ENCODE measurements at places on chromosomes 6 and 20.
A peak's percentile ranks its signal among the peaks of the same experiment; 100 is the strongest.

GRCh38 chr6:118869894-118870589 lies 23.9 kb upstream of the ASF1A start:
- DNase-seq: no peak

DNA sequence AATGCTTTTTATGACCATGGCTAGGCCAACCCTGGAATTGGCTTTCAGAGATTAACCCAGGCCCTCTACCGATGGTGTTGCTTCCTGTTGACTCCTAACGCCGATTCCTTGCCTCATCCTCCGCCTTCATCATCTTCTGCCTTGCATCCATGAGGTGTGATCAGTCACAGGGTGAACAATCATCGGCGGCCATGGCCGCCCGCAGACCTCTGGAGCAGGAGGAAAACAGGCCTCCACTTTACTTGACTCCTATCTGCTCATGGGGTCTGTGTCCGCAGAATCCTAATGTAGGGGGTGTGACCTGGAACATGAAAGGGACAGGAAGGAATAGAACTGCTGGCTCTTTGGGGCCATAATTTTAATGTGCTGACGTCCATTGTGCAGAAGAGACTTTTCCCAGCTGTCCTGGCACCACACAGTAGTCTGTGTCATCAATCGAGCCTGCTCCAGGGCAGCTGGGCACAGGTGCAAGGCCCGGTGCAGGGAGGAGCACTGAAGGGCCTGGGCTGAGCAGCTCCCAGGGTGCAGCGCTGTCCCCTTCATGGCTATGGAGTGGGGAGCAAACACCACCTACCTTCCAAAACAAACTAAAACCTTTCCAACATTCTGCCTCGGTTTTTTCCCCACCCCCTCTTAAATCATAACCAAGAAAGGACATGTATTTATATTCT lies 8.0 kb downstream of the SLC22A3 start:
- DNase-seq: no peak

DNA sequence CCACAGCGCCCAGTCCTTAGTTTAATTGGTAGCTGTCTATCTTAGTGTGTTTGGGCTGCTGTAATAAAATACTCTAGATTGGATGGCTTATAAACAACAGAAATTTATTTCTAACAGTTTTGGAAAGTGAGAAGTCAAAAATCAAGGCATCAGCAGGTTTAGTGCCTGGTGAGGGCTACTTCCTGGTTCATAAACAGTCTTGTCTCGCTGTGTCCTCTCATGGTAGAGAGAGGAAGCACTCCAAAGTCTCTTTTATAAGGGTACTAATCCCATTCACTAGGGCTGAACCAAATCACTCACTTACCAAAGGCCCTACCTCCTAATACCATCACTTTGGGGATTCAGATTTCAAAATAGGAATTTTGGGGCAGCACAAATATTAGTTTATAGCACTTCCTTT lies 336.9 kb upstream of the RSPO3 start:
- DNase-seq: no peak

GRCh38 chr6:151034825-151035781 lies 169.6 kb downstream of the MTHFD1L start:
- DNase-seq: no peak

GRCh38 chr20:40251284-40251932 lies 437.6 kb downstream of the MAFB start:
- peak; percentile 69 for DNase-seq

DNA sequence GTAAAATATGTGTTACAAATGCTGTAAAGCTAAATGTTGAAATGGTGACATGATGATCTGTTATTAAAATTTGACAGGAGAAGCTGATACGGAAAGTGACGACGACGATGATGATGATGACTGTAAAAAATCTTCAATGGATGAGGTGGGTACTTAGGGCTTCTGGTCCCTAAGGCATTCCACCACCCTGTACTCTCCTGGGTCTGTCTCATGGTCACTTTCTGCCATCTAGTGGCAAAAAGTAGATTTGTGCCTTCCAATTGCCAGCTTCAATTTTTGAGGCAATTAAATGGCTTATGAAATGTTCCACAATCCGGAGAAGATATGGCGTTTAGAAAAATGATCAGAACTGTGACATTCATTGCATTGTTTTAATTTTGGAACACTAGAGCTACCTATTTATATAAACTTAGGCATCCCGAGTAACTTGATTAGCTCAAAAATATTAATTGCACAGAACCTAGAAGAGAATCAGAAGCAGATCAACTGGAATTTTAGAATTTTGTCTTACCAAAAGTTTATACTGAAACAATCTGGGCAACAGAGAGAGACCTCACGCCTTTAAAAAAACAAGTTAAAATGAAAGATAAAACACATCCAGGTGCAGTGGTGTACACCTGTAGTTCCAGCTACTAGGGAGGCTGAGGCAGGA lies 346.5 kb upstream of the PLCB4 start:
- DNase-seq: peak; percentile 64

- DNase-seq: peak; percentile 78
Observed at GRCh38 chr6:29632789-29633533, at the start of gene GABBR1. Gene GABBR1, minus strand, starts transcription at chr6:29633183. Its CDS starts 798 bp downstream, at chr6:29632385.

- no peak for DNase-seq
Observed at GRCh38 chr20:3759316-3759823, 8.2 kb downstream of the ADISSP start.

DNA sequence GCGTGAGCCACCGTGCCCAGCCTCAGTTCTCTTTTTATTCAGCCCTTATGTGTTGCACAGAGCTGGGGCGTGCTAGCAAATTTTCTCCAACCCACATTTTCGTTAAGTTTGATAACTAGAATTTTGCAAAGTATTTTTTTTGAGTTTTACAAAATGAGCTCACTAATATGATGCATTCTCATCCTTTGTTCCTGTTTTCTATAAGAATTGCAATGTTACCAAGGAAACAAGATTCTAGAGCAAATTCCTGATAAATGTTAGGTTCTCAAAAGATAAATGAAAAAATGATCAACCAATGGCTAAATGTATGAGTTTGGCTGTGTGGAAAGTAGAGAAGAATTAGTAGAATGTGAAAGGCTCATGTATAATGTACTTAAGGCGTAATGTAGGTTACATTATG lies 529.8 kb downstream of the MAFB start:
- no peak for DNase-seq

DNA sequence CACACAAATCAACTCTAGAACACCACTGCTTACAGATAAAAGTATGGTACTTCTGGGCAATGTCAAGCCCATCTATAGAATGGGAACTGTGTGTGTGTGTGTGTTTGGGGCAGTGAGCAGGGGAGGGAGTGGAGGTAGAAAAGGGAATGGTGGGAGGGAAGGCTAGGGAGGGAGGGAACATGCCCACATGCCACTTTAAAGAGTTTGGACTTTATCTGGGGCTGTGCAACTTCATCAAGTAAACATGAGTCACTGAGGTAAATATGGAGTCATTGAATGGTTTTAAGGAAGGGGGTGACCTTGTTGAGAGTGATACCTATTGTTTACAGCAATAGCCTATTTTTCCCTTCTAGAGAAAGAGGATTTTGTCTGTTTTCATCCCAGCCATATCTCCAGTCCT lies 22.5 kb upstream of the RNGTT start:
- DNase-seq: no peak

- no peak for DNase-seq
Observed at GRCh38 chr6:166744223-166745134, 117.4 kb upstream of the RPS6KA2 start.

DNA sequence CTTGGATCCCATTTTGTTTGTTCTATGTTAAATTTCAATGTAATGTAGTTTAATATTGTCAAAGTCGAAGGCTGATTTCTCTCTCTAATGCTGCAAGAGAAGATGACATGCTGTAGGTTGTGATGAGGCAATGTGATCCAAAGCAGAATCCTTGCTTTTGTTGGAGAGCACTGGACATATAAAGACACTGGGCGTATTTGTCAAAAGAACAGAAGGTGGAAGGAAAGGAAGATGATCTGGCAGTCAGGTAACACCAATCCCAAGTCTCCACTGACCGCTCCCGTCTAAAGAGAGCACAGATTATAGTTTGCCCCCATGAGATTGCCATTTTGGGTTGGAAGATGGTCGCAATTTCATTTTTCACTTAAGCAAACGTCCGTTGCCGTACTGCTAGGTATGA lies 935 bp upstream of the RFX6 start:
- no peak for DNase-seq

DNA sequence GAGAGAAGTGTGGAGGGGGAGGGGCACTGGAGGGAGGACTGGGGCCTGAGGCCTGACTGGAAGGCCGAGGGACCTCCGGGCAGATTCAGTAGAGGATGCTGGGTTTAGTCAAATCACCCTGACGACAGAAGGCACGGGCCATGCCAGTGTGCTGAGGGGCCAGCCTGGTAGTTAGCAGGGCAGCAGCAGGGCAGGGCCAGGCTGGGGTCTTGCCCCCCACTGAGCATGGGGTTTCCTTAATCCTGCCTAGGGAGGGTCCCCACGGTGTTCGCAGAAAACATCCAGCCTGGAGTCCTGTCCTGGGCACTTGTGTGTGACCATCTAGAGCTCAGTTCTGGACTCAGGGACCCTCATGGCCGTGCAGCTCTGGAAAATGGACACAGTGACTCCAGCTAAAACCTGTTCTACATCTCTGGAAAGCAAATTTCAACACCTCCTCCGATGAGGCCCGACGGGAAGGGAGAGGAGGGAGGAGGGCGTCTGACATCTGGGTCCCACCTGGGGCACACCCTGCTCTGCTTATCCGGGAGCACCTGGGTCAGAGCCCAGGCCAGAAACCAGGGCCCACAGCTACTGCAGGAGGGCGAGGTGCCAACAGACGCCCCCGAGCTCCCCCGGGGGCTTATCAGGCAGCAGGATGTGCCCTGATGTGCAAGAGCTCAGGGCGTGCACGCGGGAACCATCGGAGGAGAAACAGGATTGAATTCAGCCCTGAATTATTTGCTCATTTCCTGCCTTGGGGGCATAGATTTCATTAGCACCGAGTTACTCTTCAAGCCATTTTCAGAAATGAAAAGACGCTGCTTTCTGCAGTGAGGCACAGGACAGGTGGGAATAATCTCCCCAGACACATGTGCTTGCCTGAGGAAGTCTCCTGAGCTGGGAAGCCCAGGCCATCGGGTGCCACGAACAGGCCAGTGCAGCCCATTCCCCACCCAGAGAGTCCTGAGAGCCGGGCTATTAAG lies 78.0 kb upstream of the MPC1 start:
- no peak for DNase-seq

DNA sequence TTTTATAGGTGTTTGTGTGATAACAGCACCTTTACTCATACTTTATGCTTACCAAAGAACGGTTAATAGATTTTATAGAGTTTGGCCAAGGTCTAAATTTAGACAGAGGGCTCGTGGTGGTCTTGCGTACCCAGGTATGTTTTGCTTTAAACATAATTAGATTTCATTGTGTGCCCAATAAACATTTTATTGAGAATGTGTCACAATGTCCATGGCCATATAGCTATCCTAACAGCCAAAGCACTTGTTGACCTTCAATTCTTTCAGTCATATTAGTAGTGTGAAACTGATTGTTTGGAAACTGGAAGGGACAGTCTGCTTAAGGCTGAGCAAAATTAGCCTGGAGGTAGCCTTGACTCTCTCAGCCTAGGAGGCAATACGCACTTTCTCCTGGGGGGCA lies 48.3 kb upstream of the HDGFL1 start:
- no peak for DNase-seq

- DNase-seq: no peak
Observed at GRCh38 chr6:27753668-27754407, 158.4 kb downstream of the OR2B2 start.

DNA sequence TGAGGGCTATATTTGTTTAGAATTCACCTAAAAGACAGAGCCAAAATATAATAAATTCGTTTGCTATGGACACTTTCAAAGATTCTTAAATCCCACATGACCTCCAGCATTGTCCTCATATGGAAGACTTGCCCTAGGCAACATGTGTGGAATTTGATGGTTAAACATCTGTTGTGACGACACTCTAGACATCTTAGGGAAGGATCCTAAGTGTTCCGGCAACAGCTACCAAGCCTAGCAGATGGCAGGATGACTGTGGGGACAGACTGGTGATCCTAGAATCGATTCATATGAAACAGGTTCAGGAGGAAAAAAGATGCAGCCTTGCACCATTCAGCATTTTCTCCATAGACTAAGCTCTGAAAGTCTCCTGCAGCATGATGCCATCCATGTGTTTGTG lies 77.6 kb upstream of the BACH2 start:
- DNase-seq: no peak

DNA sequence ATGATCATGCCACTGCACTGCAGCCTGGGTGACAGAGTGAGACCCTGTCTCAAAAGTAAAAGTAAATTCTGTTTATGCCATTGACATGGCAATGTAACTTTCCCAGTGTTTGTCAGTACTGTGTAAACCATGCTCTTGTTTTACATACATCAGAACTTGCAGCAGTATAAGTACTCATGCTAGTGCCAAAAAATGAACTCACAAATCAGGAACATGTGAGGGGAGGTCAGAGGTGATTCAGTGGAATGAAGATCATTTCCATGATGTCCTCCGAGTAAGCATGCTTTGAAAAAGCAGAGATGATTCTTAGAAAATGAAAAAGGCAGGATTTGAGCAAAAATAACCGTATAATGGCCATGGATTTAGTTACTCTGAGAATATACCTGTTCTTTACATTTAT lies 81.9 kb downstream of the ANKS1A start:
- no peak for DNase-seq

DNA sequence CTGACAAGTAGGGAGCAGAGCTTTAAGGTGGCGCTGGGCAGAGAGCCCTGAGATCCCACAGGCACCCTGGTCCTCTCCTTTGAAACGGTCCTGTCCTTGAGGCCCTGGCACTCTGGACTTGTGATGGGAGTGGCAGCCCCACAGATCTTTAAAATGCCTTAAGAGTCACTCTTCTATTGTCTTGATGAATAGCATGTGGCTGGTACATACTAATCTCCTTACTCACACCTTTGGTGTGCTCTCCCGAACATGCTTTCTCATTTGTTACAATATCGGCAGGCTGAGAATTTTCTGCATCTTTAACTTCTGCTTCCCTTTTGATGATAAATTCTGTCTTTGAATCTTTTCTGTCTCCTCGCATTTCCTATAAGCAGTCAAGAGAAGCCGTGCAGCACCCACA lies 333.8 kb downstream of the TFAP2A start:
- DNase-seq: no peak

- no peak for DNase-seq
Observed at GRCh38 chr20:57619051-57619831, 985 bp downstream of the ZBP1 start.

GRCh38 chr6:8212720-8213434 lies 110.5 kb upstream of the EEF1E1 start:
- DNase-seq: no peak

Data from NT2/D1 (cell line).